ENCODE measurements at places on chromosomes 13 and 19.

DNA sequence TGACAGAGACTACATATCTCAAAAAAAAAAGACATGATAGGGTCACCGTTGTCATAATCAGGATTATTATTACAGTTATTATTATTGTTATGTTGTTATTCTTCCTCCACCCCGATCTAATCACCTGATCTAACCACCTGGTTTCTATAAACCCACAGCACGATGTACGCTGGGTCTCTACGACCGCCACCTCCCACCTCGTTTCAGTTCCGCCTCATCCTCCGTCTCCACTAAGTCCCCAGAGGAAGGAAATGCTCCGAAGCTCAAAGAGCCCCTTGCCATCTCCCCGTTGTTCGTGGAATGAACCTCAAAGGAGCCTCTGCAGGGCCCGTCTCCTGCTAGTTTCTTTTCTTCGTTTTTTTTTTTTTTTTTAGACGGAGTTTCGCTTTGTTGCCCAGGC is 15.9 kb upstream of the MEIS3 start:
- no peak for DNase-seq

- DNase-seq: no peak
Observed at GRCh38 chr13:102854675-102855074, 8.8 kb downstream of the ERCC5 start.

- DNase-seq: no peak
Observed at GRCh38 chr19:44808463-44809371, at the start of gene BCAM. Gene BCAM (plus strand): TSS chr19:44809103. CDS start chr19:44809125, 22 bp downstream.

GRCh38 chr13:104608331-104608730 is 1542.1 kb upstream of the SLC10A2 start:
- DNase-seq: no peak

DNA sequence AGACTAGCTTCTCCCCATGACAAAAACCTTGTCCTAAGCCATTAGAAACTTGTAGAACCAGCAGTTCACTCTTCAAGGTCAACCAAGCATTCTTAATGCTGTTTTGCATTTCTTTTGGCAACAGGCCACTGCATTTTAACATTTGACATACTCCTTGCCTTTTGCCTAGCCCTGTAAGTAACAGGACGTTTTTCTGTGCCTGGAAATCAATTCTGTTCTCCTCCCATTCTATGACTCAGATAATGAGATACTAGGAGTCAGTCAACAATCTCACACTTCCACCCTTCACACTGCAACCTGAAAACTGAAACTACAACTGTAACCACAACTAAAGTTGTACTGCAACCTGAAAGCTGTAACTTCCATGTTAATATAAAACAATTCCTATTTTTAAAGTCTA is 268.7 kb downstream of the MZT1 start:
- no peak for DNase-seq

DNA sequence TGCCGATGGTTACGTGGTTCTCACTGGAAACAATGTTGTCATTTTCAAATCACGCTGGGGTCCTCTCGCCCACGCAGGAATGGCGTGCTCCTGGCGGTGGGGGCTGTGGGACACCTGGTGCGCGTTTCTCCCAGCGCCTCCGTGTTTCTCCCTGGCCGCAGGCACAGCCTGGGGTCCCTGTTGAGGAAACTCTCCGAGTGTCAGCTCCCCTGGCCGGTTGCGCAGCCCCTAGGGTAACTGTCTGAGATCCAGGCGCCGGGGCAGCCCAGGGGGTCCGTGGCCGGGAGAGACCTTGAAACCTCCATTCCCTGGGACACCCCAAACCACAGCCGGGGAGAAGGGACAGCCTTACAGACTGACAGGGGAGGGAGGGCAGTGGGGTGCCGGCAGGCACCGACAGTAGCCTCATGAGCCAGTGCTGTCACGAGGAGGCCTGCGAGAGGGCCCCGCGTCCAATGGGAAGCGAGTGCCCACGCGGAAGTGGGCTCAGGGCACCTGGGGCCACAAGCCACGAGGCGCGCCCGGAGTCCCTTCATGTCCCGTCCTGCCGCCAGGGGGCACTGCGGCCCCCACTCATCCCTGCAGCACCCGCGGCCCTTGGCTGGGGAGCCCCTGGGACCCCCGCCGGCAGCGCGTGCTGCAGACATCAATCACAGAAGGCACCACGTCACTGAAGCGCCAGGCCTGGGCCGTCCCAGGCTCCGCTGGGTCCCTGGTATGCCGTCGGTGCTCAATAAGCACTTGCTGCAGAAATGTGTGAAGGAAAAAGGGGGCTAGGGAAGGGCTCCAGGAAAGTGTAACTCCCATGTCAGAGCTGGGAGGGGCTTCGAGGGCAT is 9.5 kb downstream of the ADAMTSL5 start:
- peak; percentile 46 for DNase-seq

GRCh38 chr13:100365680-100366079 is 222.9 kb downstream of the GGACT start:
- no peak for DNase-seq

GRCh38 chr19:15864824-15865223 is 33.0 kb downstream of the CYP4F2 start:
- DNase-seq: no peak

DNA sequence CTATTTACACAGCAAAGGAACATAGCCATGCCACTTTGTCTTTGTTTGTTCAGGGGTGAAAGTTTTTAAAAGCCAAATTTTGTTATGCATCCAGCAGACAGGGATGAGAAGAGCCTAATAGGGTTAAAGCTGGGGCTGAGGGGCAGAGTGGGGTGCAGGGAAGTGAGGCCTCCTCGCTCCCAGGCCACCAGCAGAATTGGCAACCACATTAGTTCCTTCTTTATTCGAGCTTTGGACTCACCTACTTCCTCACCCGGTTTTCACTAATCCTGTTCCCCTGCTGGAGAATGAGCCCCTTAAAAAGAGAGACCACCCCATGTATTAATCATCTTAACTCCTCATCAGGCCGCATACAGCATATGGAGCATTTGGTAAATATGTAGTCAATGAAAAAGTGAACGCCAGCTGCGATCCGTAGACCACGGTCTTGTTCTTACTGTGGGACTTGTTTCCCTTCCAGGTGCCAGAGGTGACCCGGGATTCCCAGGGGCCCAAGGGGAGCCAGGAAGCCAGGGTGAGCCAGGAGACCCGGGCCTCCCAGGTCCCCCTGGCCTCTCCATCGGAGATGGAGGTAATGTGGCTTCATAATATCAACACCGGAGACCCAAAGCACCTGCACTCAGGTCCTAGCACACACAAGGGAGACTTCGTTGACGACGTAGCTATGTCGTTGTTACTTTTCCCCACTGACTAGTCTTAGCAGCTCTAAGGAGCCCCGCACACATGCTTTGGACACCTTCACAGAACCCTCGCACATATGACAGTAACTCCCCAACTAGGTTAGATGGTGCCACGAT is 112.1 kb downstream of the RAB20 start:
- DNase-seq: no peak

DNA sequence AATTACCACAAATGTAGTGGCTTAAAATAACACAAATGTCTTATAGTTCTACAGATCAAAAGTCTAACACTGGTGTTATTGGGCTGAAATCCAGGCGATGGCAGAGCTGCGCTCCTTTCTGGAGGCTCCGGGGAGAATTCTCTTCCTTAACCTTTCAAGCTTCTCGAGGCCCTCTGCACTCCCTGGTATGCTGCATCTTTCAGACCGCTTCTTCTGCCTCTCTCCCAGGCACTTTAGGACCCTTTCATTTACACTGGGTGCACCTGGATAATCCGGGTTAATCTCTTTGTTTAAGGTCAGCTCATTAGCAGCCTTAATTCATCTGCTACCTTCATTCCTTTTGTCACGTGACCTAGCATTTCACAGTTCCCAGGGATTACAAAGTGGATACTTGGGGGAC is 211.3 kb upstream of the RFC3 start:
- DNase-seq: no peak

GRCh38 chr13:106595625-106596024 is 27.7 kb upstream of the ARGLU1 start:
- no peak for DNase-seq

- DNase-seq: no peak
Observed at GRCh38 chr13:99481366-99481765, 19.9 kb upstream of the TM9SF2 start.

DNA sequence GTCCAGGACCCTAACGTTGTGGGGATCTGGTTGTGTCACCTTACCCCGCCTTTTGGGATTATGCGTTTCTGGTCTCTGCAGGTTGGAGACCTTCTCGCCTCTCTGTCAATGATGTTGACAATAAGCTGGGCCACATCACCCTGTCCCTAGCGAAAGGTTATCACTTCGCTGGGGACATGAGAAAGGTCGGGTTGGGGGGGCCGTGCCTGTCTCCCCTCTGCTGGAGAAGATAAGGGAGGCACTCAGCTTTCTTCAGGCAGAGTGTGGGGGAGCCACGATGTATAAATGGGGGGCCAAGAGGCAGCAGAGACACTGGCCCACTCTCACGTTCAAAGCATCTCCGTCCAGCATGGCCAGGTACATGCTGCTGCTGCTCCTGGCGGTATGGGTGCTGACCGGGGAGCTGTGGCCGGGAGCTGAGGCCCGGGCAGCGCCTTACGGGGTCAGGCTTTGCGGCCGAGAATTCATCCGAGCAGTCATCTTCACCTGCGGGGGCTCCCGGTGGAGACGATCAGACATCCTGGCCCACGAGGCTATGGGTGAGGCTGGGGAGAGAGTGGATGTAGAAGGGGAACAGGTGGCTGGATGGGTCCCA is at the start of gene RLN3:
TSS of gene RLN3 (plus strand) at position 293 of the 595 bp plus-strand sequence. CDS start at position 350, 57 bp downstream.
- DNase-seq: no peak

DNA sequence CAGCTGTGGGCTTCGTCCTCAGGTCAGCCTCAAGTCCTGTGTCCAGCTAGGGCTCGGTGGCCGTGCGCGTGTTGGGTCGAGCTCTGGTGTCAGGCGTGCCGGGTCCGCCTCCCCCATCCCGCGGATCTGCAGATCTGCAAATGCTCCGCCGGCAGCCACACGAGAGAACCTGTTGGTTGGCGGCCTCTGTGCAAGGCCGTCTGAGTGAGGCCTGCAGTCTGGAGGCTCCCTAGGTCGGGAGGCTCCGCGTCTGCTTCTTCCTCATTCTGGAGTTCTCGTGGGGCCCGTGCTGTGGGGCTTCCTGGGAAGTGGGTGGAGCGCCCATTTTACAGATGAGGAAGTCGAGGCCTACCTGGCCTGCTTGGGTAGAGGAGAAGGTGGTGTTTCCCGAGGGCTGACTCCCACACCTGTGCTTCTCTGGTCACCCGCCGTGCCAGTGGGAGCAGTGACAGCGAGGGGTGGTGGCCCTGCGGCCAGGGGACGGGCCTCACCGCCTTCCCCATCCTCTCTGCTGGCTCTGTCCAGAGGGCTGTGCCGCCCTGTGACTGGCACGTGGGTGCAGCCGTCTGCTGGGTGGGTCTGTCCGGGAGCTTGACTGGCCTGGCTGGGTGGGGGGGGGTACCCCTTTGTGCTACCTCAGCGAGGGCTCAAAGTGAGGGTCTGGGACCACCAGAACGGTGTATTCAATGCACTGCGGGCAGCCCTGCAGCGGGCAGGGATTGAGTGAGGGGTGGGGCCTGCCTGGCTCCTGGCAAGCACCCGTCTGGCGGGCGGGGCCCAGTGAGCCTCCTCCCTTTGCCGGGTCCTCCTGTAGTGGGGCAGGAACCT is 3.3 kb downstream of the CSNK1G2 start:
- no peak for DNase-seq

GRCh38 chr13:31334547-31334946 is 134.8 kb downstream of the B3GLCT start:
- DNase-seq: no peak

DNA sequence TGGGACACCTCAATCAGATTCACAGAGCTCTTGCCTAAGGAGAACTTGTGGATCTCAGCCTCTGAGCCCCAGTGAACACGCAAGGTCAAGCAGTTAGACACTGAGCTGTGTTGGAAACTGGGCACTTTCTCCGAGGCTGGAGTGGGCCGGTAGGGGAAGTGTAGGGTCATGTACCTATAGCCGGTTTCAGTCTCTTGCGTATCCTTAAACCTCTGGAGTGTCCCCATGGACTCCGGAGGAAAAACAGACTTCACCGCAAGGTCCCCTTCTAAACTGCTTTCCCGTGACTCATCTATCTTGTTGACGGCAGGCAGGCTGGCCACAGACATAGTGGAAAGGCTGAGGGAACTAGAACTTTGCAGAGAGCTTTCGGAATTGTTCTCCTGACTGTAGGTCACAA is 11.3 kb downstream of the IQCN start:
- no peak for DNase-seq

DNA sequence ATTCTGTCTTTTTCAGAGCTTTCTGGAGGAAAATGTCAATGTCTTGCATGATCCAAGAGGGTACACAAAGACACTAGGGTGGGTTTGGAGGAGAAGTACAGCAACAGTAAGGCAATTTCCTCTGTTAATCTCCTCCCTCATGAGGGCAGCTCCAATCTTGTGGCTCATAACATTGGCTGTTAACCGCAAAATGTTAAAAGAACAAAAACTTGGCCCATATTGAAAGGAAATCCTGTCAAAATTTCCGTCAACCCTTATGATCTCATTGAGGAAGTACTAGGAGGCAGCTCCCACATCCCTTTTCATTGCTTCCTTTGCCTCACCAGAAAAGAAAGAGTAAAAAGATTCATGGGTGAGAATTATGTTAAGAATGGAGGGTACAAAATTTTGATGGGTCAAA is 11.6 kb downstream of the OXGR1 start:
- DNase-seq: no peak

DNA sequence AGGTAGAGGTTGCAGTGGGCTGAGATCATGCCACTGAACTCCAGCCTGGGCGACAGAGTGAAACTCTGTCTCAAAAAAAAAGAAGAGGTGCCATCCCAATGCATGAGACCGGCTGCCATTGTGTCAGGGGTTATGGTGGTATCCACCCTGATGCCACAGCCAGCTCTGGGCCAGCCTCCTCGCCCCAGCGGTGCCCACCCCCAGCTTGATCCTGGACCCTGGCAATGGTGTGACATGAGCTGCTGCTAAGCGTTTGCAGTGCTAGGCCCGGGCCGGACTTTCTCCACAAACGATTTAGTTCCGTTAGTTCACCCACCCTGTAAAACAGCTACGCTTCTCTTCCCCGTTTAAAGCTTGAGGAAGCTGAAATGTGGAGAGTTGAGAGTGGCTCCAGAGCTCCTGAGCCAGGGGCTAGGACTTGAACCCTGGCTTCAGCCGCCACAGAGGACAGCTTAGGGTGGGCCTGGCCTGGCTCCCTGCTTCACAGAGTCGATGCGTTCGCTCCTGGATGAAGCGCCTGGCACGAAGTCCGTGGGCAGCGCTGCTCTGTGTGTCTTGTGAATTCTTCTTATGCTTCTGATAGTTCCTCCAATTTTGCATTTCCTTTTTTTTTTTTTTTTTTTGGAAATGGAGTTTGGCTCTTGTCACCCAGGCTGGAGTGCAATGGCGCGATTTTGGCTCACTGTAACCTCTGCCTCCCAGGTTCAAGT is 25.5 kb downstream of the NKPD1 start:
- DNase-seq: no peak

- no peak for DNase-seq
Observed at GRCh38 chr19:18898607-18899408, 2.9 kb upstream of the CERS1 start.

GRCh38 chr19:45470762-45471081 is 2.9 kb downstream of the FOSB start:
- peak; percentile 25 for DNase-seq

GRCh38 chr19:40754611-40755247 is 3.7 kb downstream of the SNRPA start:
- DNase-seq: no peak

- no peak for DNase-seq
Observed at GRCh38 chr13:109281903-109282635, 504.3 kb downstream of the IRS2 start.

Data from effector memory CD8-positive, alpha-beta T cell (primary cell).